Activated CD8-positive, alpha-beta memory T cell treated with anti-CD3 and anti-CD28 coated beads for 1 hour (primary cell): ENCODE measurements at places on chromosomes 12 and 14.

DNA sequence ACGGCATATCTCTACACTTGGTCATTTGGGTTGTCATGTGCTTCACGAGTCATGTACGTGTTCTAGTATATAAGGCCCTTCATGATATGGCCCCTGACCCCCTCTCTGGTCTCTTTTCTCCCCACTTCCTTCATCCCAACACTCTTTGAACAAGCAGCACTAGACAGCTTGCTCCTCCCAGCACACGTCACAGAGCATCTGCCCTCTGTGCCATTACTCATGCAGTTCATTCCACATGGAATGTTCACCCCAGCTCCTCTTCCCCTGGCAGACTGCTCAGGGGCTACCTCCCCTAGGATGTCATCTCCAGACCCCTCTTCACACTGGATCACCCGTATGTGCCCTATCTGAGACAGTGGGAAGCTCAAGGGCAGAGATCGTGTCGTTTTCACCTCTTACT, 14.1 kb upstream of the LRP1-AS start:
- no peak for DNase-seq

DNA sequence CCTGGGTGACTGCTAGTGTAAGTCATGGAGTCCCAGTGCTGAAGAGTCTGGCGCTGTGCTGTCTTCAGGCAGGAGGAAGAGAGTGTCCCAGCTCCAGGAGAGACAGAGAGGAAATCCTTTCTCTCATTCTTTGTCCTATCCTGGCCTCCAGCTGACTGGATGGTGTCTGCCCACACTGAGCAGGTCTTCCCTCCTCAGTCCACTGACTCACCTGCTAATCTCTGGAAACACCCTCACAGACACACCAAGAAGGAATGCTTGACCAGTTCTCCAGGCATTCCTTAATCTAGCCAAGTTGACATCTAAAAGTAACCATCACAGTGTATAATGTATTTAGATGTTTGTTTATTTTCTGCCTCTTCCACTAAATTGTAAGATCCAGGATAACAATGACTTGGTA, 53.9 kb downstream of the EMP1 start:
- no peak for DNase-seq

DNA sequence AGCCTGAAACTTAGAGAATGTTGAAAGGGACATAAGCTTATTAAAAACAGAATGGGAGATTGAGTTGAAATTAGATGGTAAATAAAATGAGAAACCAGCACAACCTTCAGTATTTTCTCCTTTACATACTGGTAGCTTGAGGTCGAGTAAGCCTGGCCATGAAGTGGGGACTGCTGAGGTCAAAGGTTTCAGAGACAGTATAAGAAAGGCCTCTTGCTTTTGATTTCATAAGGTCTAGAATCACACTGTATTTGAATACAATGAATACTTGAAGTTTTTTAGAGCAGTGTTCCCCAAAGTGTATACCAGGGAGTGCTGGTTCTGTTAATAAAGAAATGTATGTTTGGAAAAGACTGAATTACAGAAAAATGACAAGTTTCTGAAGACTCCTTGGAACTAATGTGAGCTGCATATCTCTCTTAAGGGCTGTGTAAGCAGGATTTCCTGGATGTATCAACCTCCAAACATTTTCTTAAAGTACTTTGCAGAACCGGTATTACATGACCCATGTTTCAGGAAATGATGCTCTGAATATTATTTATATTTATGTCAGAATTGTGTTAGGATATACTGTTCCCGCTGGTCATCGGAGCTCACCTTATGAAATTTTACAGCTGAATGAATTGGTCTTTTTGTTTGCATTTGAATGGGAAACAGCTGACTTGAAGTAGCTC, 85.0 kb downstream of the AKAP6 start:
- DNase-seq = no peak

DNA sequence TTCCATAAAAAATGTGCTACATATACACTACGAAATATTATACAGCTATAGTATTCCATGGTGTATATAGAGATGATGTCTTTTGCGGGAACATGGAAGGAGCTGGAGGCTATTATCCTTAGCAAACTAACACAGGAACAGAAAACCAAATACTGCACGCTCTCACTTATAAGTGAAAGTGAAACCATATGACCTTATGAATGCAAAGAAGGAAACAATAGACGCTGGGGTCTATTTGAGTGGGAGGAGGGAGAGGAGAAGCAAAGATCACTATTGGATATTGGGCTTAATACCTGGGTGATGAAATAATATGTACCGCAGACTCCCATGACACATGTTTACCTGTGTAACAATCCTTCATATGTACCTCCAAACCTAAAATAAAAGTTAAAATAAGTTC, 142.8 kb downstream of the LRFN5 start:
- DNase-seq = no peak

GRCh38 chr12:106750524-106750923, 24.0 kb upstream of the RIC8B start:
- no peak for DNase-seq

DNA sequence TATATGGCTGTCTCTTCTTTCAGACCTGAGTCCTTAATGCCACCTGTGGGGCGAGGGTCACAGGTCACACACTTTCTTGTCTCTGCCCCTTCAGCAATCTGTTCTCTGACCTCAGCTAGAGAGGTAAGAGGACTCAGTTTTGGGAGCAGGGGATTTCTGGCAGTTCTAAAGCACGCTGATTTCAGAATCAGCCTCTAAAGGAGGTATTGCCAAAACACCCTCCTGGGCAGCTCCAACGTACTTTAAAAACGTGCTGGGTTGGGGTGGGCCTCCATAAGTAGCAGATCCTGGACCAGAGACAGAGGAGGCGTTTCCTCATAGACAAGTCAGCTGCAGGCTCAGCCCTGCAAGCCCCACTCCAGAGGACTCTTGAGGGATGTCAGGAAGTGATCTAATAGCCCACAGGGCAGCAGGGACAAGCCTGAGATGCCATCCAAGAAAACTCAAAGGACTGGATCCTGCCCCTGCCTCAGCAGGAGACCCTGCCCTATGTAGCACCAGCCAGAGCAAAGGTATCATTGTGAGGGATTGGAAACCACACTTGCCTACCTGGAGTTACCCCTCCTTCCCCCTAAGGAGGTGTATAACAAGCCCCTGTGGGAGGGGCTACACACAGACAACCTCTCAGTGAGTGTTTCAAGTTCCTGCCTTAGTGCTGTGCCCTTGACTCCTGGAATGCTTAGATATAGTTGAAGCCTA, 8.5 kb downstream of the CTDSP2 start:
- no peak for DNase-seq

GRCh38 chr12:122062832-122063693, 15.5 kb upstream of the MLXIP start:
- no peak for DNase-seq

GRCh38 chr14:79279645-79280597, 931.4 kb downstream of the DIO2 start:
- no peak for DNase-seq

DNA sequence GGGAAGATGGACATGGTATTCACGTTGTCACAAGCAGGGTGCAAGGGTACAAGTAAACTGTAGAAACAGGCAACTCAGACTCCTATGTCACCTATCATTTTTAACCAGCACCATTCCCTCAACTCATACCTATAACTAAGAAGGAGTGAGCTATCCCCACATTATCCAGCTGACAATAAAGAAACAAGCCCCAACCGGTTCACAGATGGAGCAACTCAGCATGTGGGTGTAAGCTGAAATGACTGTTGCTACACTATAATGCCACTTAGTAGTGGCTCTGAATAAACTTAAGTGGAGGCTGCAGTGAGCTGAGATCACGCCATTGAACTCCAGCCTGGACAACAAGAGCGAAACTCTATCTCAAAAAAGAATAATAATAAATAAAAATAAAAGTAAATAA, 829.5 kb upstream of the MDGA2 start:
- DNase-seq = no peak
